ENCODE measurements at places on chromosomes 2 and 18.

- no peak for DNase-seq
Measured at GRCh38 chr2:237293978-237294377, 120.0 kb downstream of the COL6A3 start.

GRCh38 chr2:126776692-126777619 is 121.0 kb downstream of the GYPC start:
- peak; percentile 72 for DNase-seq

DNA sequence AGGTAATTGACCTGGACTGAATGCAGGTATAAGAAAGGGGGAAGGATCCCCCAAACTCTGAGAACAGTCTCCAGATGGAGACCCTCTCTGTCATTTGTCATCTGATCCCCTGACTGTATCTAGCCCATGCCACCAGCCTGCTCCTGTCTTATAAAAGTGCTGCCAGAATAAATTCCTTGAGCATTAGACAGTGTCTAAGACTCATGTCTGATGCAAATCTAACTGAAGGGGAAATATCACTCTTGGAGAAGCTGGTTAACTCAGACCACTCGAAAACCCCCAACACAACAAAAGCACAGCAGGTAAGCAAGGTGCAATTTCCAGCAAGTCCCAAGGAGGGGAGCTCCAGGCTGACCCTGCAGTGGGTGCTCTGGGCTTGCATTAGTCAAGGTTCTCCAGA is 40.9 kb upstream of the KDM3A start:
- DNase-seq, result no peak

DNA sequence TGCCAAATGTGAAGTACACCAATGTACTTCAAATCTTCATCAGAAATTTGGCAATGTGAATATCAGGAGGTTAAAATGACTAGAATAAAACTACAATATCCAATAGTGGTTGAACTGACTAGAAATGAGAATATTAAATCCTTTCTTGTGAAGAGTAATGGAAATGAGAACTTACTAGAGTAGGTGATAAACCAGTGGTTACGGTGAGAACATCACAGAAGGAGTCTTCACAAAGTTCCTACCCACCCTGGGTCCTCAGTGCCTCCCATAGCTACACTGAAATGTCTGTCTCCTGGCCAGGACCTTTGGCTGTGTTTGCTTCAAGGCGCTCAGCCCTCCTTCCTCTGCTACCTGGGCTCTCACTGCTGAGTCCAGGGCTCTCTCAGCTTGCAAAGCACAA is 289.7 kb downstream of the STK39 start:
- DNase-seq, result no peak

DNA sequence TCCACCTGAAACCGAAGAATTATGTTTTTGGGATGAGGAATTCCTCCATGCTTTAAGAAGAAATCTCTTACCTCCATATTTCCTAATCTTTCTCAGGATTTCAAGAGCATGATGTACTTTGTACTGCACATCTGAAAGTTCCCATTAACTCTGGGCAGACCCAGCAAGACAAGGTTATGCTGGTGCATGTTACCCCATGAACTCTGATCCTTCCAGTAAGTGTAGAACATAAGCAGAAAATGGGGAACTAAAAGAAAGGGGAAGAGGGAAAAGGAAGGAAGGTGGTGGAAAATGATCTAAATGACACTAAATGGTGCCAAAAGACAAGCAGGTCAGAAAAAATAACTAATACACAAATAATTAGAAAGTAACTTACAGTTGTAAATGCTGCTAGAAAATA is 50.7 kb downstream of the STRN start:
- no peak for DNase-seq

DNA sequence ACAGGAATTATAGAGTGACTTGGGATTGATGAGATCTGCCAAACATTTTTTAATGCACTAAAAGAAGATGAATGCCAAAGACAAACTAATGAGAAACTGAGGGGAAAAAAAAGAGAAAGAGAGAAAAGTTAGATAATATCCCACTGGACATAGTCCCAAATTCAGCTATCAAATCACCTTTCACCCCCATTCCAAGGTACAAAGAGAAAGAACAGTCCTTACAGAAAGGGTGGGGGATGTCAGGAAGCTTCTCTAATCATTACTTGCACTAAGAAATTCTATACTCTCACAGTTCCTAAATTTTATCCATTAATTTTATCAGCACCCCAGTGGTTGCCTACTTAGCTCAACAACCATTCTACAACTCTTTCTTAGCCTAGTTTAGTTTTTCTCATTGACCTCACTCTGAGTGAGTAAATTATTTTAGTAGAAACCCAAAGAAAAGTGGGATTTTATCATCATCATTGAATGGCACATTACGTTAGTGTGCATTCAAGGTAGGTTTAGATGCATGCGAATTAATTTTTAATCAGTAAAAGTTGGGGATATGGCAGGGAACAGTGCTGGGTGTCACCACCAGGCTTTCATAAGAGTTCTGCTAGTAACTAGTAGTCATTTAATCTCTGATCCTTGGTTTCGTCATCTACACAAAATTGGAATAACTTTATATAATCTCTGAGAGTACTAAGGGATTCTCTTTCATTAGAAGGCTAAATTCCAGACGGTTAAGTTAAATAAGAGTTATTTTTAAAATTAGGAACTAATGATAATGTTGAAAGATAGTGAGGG is 85.3 kb upstream of the CYTIP start:
- no peak for DNase-seq

GRCh38 chr2:2569836-2570235 is 238.8 kb upstream of the MYT1L start:
- no peak for DNase-seq

- DNase-seq, result no peak
Measured at GRCh38 chr2:122736279-122736678, 980.8 kb downstream of the TSN start.

DNA sequence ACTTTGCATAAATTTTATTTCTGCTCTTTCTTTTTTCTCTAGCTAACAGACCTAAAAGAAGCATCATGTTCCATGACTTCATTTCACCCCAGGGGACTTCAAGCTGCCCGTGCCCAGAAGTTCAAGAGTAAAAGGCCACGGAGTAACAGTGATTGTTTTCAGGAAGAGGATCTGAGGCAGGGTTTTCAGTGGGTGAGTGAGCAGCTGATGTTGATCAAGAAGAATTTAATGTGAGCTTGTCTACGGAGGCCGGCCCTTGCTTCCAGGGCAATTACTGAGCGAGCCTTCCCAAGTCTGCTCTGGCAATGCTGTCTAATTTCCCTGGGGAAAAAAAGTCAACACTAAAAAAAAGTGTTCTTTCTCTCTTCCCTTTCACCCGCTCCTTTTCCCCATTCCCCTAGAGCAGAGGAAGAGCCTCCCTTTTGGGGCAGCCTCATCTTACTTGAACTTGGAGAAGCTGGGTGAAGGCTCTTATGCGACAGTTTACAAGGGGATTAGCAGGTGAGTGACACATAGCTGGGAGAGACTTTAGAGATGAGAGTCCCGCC is 1.2 kb downstream of the CDK15 start:
- DNase-seq, result no peak

- no peak for DNase-seq
Measured at GRCh38 chr18:13422541-13423147, 204.1 kb downstream of the LDLRAD4 start.

DNA sequence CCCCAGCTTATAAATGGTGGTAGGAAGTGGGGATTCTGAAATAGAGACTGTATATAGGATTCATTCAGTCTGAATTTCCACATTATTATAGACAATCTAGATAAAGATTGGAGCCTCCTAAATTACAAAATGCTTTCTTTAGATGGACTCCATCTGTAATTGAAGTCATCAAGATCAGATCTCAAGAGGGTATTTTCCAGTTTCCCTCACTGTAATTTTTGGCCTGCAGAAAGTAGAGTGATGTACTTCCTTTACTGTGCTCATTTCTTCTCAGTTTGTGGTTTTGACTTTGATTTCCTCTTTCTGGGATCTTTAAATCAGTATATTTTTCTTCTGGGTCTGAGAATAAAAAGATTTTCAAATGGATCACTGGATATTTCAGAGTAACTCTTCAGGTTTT is 7.2 kb downstream of the BABAM2 start:
- DNase-seq, result no peak

DNA sequence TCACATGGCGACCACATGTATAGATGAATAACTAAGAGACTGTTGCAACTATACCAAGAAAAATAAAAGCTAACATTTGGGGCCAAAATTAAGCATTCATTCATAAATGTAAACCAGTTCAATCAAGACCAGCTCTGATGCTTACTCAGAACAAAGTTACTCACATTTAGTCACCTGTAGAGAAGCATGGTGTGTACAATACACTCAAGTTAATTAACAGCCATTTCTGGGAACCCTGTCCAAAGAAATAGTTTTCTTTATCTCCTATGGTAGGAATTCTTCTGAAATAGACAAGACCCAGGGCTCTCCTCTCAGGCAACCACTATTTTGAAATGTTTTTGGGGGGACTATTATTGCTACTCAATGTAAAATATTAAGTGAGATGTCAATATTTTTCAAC is 1.6 kb downstream of the SCN3A start:
- no peak for DNase-seq

DNA sequence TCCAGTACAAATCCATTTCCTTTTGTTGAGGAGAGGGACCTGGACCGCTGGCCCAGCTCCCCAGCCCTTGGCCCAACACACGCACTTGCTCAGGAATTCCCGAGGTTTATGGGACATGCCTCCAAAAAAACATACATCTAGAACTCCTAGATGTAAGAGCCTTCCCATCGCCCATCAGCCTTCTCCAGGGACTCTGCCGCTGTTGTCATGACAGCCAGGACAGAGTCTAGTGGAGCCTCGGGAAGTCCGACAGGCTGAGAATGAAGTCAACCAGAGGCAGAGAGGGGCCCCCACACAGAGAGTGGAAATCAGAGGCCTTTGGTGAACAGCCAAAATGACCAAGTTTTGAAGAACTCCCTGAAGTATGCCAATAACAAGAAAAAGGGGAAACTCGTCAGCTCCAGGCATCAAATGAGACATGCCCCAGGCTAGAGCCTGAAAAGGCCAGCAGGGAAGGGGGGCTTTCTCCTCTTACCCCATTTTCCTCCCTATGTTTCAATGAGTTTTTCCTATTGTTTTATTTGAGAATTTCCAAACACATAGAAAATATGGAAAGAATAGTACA is 43.2 kb upstream of the CAB39 start:
- no peak for DNase-seq

DNA sequence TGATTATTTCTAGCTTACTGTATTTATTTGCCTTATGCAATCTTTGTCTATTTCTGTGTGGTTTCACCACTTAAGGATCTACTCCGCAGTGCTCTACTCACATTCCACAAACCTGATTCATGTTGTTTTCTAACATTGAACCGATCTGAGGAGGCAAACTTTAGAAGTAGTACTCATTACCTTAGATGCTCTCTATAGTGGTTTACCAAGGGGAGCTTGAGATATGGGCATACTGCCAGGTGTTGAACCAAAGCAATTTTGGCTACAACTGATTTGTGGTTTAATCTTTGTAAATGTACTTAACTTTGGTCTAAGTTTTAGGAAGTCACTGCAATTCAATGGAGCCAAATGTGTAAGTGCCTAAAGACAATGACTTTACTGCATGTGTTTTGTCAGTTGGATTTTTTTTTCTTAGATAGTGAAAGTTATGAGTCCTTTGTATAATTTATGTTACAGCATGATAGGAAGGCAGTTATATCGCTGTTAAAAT is 50.1 kb downstream of the MAP2 start:
- DNase-seq, result no peak

- DNase-seq, result peak; percentile 69
Measured at GRCh38 chr2:219029829-219030165, 11.5 kb downstream of the CFAP65 start.

- DNase-seq, result no peak
Measured at GRCh38 chr2:176518823-176519222, 249.6 kb downstream of the MTX2 start.

- no peak for DNase-seq
Measured at GRCh38 chr2:231348173-231348572, 47.3 kb upstream of the B3GNT7 start.

GRCh38 chr2:241573741-241574140 is 15.2 kb downstream of the BOK start:
- DNase-seq, result no peak

GRCh38 chr2:172740856-172741255 is 5.2 kb downstream of the RAPGEF4 start:
- no peak for DNase-seq

GRCh38 chr2:228655331-228655730 is 473.8 kb upstream of the SPHKAP start:
- no peak for DNase-seq

DNA sequence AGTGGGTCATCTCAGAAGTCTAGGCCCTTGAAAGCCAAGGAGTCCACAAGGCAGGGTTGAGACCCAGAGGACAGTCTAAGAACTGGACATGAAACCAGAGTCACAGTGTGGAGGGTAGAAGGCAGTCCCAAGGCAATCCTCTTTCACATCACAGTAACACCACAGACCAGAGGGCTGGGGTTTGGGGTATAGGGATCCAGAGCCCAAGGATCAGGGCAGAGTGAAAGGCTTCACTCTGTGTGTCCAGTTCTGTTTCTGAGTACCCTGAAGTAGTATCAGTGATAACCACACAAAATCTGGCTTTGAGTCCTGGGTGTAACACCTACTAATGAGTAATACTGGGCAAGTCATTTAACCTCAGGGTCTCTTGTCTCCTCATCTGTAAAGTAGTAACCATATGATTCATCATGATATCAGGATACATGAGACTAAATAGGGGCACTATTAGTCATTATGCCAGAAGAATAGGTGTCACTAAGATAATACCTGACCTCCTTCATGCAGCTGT is 91.0 kb downstream of the ICA1L start:
- DNase-seq, result no peak

- DNase-seq, result no peak
Measured at GRCh38 chr2:13558368-13558767, 841.6 kb downstream of the TRIB2 start.

DNA sequence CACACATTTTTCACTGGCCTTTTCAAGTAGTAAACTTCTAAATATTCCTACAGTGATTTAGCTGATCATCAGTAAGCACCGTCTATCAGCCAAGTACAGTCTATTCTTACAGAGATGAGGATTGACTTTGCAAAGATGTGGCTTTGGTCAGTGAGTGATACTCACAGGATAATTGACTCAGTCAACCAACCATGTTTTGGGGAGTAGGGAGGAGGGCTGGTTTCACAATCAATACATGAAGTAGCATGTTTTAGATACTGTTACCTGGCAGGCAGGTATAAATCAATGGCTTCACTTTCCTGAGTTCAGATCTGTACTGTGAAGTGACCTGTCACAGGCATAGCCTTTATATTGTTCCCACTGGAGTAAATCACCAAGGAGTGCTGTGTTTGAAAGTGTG is 27.2 kb downstream of the OSBPL6 start:
- DNase-seq, result no peak

All from activated T-cell treated with anti-CD3 and anti-CD28 coated beads for 24 hours (primary cell).